ENCODE measurements at places on chromosomes 2 and 18.
A peak's percentile ranks its signal among the peaks of the same experiment; 100 is the strongest.

- no peak for DNase-seq
These were observed 1300.5 kb upstream of the DDX18 start for GRCh38 chr2:116513991-116514390.

- no peak for DNase-seq
These were observed 49.9 kb upstream of the TXNDC2 start for GRCh38 chr18:9835825-9836224.

GRCh38 chr2:10331702-10332401 lies 29.1 kb downstream of the HPCAL1 start:
- peak; percentile 81 for DNase-seq

- no peak for DNase-seq
These were observed 356.1 kb upstream of the ZC3H15 start for GRCh38 chr2:186129767-186130581.

DNA sequence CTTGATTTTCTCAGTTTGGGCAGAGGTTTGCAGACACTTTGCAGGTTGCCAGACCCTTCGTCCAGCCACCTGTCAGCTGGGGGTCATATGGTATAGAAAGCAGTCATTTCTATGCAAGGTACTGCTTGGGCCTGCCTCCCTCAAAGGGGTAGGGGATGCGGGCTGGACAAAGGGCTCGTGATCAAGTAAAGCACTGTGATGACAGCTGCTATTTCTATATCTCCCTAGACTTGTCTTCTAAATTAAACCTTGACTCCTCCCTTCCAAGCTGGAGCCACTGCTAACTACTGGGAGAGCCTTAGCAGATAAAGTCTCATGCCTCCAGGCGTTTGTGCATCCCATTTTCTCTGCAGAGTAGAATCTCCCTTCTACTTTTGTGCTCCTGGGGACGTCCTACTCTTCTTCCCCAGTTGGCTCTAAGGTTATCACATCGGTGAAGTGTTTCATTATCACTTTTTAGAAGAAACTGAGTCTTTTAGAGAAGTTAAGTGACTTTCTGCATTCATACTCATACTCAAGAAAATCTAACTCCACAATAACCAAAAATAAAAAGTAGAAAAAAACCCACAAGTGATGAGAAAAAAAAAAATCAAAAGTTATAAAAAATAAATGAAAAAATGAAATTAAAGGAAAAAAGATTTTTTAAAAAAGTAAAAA lies 710 bp upstream of the XRCC5 start:
- no peak for DNase-seq

DNA sequence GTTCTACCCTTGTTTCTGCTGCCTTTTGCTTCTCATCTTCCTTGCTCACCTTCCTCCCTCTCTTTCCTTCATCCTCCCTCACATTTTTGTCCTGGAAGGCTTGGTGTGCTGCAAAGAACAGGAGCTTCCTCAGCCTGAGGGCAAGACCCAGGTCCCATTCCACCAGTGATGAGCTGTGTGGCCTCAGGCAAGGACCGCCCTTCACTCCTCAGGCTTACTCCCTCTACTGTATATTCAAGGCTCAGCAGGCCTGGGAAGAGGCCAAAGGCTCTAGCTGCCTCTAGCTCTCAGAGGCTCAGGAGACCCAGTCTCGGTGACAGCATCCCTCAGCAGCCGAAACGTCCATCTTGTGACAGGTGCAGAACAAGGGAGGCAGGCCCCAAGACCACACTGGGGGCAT lies 97.5 kb downstream of the MRO start:
- no peak for DNase-seq

DNA sequence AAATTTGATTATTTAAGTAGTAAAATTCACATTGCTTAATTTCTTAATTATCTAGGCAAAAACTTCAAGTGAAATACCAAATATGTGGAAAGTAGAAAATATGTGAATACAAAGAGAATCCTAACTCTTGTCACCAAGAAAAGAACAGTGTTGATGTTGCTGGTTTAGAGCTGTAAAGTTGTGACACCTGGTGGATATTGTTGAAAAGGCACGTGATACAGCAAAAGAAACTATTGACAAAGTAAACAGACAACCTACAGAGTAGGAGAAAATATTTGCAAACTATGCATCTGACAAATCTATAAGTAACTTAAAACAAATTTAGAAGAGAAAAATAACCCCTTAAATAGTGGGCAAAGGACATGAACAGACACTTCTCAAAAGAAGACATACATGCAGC lies 25.6 kb upstream of the ZC3H15 start:
- DNase-seq, result no peak

DNA sequence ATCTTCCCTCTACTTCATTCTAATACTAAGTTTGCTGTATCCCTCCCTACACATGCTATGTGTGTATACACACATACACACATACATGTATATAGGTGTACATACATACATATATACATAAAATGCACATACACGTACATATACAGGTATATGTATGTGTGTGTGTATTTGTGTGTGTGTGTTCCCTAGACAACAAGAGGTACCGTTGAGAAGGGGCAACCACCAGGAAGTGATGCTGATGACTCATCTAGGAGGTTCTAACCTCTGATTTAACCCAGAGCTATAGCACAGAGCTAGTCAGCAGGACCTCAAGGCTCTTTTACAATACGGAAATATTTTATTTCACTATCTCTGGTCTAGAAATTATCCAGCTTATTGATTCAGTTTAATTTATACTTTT lies 139.2 kb downstream of the LAMA3 start:
- DNase-seq, result peak; percentile 53

DNA sequence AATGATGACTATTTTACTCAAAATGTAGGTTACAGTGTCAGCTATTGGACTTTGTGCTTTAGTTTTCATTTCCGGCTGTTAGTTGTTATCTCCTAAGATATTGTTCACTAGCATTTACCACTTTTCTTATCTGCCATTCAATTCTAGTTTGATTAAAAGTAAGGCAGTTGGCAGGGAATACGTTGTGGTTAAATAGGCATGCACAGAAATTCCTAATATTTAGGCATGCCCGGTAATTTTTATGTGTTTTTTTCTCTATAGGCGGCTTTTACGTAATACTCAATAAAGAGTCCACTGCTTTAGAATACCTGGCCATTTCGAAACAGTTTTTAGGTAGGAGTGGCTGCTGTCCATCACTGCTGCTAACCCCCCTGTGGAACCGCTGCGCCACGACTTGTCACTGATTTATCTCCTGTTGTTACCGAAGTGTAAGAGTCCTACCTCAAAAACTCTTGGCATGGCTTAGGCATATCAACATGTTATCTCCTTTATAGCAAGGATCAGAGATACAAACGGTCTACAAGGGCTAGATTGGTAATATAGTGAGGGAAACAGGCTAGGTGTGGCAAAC lies 39.5 kb downstream of the BABAM2 start:
- DNase-seq, result no peak

- DNase-seq, result no peak
These were observed 112.5 kb downstream of the MAP2 start for GRCh38 chr2:209536363-209536762.

DNA sequence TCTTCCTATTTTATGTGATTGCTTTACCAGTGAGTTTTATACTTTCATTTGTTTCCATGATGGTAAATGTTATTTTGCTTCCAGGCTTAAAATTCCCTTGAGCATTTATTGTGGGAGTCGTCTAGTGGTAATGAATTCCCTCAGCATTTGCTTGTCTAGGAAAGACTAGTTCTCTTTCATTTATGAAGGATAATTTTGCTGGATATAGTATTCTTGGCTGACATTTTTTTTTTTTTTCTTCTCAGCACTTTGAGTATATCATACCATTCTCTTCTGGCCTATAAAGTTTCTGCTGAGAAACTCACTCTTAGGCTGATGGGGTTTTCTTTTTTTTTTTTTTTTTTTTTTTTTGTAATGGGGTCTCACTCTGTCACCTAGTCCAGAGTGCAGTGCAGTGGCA lies 99.1 kb downstream of the EDAR start:
- DNase-seq, result no peak

DNA sequence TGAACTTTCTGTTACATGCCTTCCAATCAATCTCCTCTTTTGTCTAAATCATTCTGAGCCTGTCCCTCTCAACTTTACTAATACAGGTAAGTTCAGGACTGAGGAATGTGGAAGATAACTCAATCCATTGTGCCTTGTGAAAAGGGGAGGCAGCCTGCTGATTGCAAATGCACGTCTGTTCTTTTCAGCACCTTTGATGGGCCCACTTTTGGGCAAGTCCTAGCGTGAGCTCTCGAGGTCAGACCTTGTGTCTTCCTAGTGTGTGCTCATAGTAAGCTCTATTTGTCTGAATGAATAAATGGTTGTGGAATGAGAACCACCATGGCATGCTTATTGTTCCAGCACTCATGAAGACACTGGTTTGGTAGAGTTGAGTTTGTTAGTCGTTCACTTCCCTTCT lies 50.4 kb upstream of the REL start:
- no peak for DNase-seq

DNA sequence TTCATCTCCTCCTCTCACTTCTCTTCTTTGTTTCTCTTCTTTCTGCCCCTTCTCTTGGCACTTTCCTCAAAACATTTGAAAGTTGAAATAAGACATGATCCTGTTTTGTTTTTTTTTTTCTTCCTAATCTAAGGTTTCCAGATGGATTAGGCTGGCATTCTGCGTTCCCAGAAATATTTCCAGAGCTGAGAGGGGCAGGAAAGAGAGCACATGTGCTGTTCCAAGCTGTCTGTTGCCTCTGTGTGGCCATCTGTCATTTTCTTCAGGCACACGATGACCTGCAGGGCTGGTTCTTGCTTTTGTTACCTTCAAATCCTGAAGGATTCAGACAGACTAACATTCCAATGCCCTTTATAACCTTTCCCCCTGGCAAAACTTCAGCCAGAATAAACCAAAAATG lies 142.9 kb downstream of the RNF144A start:
- no peak for DNase-seq

- peak; percentile 43 for DNase-seq
These were observed 60.8 kb downstream of the MBP start for GRCh38 chr18:77071711-77072292.

GRCh38 chr2:69716555-69717120 lies 25.3 kb upstream of the ANXA4 start:
- DNase-seq, result no peak

DNA sequence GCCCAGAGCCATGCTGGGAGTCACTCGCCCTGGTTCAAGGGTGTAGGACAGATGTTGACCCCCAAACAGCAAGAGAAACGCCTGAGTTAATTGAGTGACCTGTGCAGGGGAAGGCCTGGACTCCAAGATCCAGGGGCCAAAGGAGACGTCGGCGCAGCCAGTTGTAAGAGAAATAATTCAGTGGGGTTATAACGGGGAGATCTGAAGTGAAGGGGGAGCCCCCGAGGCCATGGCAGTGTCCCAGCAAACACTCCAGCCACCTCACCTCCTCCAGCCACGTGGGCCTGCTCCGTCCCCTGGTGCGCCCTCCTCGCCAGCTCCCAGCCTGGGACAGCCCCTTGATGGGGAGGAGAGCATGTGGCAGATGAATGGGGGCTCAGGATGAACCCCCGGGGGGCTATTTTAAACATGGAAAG lies 130.7 kb upstream of the GPC1 start:
- DNase-seq, result no peak

DNA sequence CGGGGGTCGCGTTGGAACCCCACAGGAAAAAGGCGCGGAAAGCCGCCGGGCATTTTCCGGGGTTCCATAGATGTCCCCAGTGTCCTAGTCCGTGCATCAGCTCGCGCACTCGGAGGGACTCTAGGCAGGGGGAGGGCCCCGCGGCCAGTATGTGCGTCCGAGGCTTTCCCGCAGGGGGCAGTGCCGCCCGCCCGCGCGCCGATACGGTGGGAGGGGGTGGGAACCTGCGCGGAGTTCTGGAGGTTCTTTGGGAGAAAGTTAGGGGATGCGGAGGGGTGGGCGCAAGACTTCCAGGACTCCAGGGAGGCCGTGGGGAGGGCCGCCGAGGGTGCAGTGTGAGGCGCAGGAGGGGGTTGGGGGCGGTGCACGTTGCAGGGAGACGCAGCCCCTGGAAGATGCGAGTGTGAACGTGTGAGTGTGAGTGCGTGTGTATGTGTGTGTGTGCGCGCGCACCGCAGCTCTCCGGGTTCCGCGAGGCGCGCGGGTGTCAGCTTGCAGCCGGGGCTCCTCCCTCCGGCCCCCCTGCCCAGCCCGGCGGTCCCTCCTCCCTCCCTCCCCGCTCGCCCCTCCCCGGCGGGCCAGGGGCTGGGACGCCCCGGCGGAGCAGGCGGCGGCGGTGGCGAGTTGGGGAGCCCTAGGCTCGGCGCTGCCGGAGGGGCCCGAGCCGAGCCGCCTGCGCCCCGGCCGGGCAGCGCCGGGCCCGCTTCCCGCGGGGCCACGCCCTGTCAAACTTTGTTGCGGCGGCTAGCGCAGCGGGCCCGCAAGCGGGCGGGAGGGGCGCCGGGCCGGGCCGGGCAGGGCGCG lies at the start of gene TCF7L1:
Gene TCF7L1, plus strand, starts transcription at position 559 of the 804 bp plus-strand sequence. CDS start 293 bp downstream, outside the sequence.
- peak; percentile 23 for DNase-seq

- DNase-seq, result no peak
These were observed 70.7 kb downstream of the MYOM1 start for GRCh38 chr18:3148930-3149535.

- DNase-seq, result no peak
These were observed 40.3 kb downstream of the HRH4 start for GRCh38 chr18:24500766-24501165.

DNA sequence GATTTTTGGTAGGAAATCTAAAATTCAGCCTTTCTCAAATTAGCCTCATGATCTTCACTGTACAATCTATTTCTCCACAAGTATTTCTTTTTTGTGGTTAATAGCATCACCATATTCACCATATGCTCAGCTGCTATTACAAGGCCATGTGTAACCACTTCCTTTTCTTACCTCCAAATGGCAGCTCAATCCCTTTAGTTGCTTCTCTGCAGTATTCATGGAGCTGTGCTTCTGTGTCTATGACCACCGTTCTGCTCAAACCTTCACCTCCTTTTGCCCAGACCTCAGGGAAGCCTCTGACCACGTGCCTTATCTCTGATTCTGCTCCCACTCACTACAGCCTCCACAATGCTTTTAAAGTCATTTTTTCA lies 126.7 kb upstream of the TMEM200C start:
- DNase-seq, result no peak

- no peak for DNase-seq
These were observed 26.0 kb downstream of the MARCO start for GRCh38 chr2:118968042-118968441.

DNA sequence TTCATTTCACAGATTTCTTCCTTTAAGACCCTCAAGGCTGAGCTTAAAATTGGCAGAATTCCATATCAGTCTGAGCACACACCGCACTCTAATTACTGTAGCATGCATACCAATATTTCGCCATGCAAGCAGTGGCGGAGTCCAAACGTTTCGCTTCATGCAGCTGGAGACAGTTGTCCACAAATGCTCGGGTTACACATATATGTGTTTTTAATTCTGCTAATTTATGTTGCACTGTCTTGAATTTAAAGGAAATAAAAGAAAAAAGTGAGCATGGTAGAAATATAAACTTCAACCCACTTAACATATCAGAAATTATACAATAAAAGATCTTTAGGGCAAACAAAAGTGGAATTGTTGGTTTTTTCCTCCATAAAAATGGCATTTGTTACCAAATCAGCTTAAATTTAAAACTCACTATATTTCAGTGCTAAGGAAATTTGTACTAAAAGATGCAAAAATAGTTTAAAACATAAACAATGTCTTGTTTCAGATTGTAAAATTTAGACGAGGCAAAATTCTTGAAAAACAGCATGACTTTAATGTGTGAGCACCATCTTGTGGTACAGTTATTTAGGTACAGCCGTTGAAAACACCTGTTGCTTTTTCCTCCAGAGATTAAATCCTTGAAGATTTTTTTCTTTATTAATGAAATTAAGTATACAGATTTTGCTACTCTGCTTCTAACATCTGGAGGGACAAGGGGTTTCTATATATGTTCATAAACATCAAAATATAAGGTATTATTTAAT lies 24.1 kb upstream of the KANSL1L start:
- no peak for DNase-seq

- DNase-seq, result no peak
These were observed 58.6 kb downstream of the SMCHD1 start for GRCh38 chr18:2714140-2714539.

Data from T-helper 2 cell treated with Interferon-gamma antibody and Interleukin-4, amounts not matched to agents 5 μg/mL and 100 μg/mL, for 36 hours (primary cell).